Right lobe of liver (tissue), 6 donors: ENCODE measurements at places on chromosomes 2 and 18. TPM values are rescaled to one million over a fixed set of nuclear protein-coding genes. Genes with fewer than 3 reads are reported as not detected.

The FER1L5 gene
- total RNA-seq, result not detected

The GALR1 gene
- not detected for total RNA-seq

The ANKRD12 gene
- total RNA-seq, result 38.7 TPM

The MYOM1 gene
- 18.5 TPM for total RNA-seq

The CLIP4 gene
- total RNA-seq, result 2.7 TPM

The KIAA2012 gene
- total RNA-seq, result 0.50 TPM

The ASPRV1 gene
- 0.46 TPM for total RNA-seq

The UBE2F gene
- 44.9 TPM for total RNA-seq

The PDE1A gene
- 1.3 TPM for total RNA-seq

The MAPK4 gene
- total RNA-seq, result 8.3 TPM

The GNAL gene
- total RNA-seq, result 0.78 TPM

The SLC4A3 gene
- 0.14 TPM for total RNA-seq

The KATNAL2 gene
- 2.9 TPM for total RNA-seq

The UGT1A6 gene
- total RNA-seq, result 96.3 TPM

The CHRNG gene
- not detected for total RNA-seq

The LIMS4 gene
- total RNA-seq, result not detected

The FASTKD2 gene
- 16.0 TPM for total RNA-seq

DNA sequence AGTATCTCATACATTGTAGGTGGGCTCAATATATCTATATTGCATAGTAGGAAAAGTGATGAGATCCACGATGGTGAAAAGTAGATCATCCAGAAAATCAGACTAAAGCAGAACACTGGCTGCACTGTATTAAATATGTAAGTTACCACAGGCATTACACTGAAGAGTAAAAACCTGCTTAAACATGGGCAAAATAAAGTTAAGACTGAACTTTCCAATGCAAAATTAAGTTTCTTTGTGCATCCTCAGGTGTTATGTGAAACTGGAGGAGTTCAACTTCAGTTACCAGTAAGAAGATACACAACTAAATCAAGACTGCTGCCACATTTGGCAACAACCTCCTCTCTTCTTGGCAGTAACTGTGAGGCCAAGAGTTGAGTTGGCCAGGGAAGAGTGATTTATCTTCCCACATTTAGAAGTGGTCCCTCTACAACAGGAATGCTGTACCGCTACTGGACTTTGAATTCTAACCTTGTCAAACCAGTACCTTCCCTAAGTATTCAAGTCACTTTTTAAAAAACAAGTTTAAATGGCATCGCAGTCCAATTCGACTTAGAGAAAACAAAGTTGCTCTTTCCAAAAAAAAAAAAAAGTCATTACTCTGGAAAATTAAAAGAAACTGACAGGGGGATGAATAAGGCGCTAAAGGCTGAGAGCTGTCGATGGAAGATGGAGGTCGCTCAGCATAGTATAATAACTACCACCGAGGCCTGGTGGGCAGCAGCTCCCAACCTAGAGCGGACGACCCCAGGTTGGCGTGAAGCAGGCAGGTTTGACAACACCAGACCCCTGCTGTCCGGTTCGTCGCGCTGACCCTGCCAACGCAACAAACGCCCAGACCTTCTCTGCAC lies 1.1 kb downstream of the MAP4K3 start:
- no peak for DNase-seq

- no peak for DNase-seq
Measured at GRCh38 chr2:207938415-207938814, 86.9 kb downstream of the PLEKHM3 start.

DNA sequence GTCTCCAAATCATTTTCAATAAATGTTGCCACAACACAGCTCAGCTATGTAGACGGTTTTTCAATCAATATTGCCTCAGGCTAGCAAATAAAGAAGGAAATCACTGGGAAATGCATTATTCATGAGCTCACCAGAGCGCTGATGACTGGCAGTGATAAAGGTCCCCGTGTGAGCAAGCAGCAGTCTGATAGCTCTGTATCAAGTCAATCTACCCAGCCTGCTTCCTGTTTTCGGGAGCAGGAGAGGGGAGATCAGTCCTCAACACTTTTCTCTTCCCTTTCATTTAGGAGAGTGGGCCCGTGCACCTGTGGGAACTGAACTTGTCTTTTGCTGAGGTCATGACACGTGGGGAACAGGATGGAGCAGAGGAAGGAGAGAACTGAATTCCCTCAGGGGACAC lies 253.9 kb upstream of the SIX2 start:
- no peak for DNase-seq

DNA sequence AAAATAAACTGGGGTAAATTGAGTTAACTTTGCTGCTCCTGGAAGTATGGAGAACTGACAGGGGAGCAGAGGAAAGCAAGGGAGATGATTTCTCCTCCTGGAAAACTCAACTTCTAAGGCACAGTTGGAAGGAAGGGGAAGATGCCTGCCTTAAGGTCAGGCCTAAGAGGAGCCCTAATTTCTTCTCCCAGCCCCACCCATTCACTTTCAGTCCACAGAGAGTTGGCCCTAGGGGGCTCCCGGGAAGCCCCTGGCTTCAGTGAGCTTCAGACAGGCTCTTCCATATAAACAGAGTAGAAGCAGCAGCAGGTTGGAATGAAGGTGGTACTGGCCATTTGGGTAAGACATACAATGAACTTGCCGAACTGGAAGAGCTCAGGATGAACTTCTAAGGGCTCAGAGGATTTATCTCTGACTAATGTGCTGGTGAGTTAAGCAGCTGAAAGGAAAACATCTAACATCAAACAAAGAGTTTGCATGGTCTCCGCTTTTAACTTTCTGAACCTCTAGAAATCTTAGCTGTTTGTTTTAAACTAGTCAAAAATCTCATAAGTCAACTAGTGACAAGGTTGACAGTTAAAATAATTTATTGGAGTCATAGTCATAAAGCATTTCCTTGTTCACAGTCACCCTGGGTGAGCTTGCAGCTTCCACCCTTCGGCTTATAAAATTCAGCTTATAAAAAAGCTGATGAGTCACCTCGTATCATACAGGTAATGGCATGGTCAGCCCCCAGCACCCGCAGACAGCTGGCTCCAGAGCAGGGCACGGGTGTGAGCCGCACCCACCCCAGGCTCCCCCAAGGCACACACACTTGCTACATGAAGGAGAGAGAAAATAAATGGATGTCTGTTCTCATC lies 9.8 kb downstream of the MALL start:
- no peak for DNase-seq

DNA sequence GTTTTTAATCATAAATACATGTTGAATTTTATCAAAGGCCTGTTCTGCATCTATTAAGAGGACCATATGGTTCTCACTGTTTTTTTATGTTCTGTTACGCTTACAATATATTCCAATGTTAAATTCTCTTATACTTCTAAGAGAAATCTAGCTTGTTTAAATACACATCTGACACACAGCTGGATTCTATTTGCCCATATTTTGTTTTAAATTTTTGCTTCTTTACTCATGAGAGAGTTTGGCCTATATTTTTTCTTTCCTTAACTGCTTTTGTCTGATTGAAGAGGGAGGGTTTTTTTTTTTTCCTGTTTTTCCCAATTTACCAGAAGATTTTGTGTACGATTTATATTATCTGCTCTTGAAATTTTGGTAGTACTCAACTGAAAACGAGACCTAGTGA lies 34.9 kb downstream of the RNF144A start:
- no peak for DNase-seq

- no peak for DNase-seq
Measured at GRCh38 chr18:59927246-59927825, 27.5 kb downstream of the PMAIP1 start.

- DNase-seq, result peak; percentile 21
Measured at GRCh38 chr2:133641497-133641896, 73.2 kb upstream of the NCKAP5 start.

GRCh38 chr2:101811226-101812015 lies 113.9 kb downstream of the MAP4K4 start:
- DNase-seq, result no peak

GRCh38 chr2:166765141-166765540 lies 123.1 kb upstream of the XIRP2 start:
- no peak for DNase-seq

DNA sequence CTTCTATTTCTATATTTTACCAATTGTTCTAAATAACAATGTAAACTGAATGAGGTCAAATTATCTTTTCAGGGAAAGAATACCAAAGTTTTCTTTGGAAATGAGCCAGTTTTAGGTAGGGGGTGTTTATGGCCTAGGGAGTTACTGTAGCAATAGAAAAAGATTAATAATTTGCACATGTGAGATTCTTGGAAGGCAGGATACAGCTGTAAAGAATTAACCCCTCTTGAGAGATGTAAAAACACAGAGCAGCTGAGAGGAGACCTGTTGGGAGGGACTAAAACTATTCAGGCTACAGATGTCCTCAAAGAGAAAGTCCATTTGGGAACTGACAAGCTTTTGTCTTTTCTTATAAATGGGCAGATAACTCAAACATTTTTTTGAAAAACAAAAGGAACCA lies 182.2 kb downstream of the FIGN start:
- DNase-seq, result no peak

DNA sequence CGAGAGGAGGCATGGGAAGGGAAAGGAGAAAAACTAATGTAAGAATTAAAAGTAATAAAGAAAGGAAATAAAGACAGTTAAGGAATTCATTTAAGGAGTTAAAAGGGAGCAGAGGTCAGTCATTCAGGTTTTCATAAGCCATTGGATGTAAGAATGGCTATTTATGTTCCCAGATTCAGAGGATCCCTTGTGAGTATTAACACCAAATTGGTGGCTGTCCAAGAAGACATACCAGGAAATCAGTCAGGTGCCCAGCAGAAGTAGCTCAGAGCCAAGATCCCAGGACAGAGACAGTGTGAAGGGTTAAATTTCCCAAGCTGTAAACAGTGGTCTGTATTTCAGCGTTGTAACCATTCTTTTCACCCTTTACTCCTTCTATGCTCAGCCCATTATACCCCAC lies 550.4 kb downstream of the BCL11A start:
- no peak for DNase-seq

DNA sequence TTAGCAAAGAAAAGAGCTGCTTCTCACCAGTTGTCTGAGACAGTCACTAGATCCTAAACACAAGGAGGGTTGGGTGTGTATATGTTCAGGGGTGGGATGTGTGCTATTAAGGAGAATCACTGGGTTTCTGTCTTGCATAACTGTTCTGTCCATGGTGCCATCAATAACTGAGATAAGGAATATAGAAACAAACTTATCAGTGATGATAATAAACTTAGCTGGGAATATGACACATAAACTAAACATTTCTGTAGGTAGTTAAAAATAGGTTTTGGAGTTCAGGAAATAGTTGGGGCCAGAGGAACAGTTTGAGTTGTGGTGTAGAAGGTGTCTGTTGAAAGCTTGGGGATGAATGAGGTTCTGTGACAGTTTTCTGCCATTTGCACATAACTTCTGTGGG lies 17.4 kb downstream of the NAPG start:
- DNase-seq, result no peak

DNA sequence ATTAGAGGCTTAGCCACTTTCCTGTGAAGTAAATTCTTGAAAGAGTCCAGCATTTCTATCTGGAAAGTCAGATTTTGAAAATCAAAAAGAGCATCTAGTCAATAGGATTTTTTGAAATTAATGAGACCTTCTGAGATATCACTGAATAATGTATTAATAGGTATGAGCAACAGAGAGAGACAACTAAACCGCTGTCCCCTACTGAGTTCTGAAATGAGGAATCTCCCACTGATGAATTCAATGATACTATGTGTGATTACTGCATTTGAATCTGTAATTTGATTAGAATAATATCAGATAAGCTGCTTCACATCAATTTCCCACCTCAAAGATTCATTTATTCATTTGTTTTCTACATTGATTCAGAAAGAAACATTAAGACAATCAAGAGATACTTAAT lies 252.8 kb downstream of the TMX3 start:
- DNase-seq, result no peak

- no peak for DNase-seq
Measured at GRCh38 chr2:96556441-96557330, 20.1 kb downstream of the ARID5A start.

DNA sequence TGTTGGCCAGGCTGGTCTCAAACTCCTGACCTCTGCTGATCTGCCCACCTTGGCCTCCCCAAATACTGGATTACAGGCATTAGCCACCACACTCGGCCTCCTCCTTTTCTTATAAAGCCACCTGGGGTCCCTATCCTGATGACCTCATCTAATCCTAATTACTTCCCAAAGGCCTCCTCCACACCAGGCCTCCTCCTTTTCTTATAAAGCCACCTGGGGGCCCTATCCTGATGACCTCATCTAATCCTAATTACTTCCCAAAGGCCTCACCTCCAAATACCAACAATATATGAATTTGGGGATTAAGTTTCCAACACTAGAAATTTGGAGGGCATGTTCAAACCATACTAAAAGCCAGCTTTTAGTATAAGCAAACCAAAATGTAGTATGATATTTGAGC lies 9.7 kb upstream of the RMC1 start:
- no peak for DNase-seq

GRCh38 chr2:64797881-64798575 lies 144.3 kb upstream of the SERTAD2 start:
- peak; percentile 56 for DNase-seq

- no peak for DNase-seq
Measured at GRCh38 chr2:143928613-143929012, 591.3 kb downstream of the ZEB2 start.

DNA sequence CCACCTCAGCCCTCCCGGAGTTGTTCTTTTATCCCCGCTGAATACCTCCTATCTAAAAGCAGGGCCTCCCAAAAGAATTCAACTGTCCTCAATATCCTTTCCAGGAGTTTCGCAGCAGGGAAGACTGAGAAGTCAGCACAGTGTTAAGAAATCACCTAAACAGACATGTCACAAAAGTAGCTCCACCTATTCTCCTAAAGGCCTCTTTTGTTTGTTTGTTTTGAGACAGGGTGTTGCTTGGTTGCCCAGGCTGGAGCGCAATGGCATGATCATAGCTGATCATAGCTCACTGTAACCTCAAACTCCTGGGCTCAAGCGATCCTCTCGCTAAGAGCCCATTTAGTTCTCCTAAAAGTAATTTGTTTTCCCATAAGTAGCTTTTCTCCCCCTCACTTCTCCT lies 53.8 kb downstream of the TEX44 start:
- DNase-seq, result no peak

DNA sequence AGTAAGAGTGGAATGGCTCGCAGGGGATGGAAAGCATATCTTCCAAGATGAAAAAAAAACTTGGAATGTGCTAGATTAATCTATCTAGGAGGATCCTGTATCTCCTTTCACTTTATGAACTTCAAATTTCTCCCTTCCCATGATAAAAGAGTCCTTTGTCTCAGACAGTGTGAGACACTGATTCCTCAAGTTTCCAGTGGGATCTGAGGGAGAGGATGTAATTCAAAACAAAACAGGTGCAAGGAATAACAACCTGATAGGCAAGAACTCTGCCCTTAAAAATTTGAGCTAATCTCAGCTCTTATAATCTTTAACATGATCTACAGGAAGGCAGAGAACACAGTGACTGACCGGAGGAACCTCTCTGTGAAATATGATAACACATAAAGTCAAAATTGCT lies 162.0 kb upstream of the ZFP36L2 start:
- DNase-seq, result no peak

GRCh38 chr18:35949903-35950627 lies 22.4 kb upstream of the RMP24 start:
- DNase-seq, result peak; percentile 55

DNA sequence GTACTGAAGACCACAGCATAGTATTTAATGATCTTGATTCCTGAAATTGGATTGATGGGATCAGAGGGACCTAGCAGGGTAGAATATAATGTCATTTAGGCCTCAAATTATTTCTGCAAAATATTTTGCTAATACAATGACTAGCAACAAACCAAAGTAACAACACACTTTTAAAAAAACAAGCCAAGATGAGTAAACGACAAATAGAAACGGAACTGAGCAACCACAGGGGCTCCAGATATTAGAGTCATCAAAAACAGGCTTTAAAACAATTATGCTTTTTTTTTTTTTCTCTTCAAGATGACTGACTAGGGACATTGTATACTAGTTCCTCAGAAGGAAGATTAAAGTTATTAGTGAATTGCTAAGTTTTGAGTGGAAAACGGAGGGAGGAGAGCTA lies 447.1 kb upstream of the MMADHC start:
- DNase-seq, result no peak
